ENCODE measurements at places on chromosomes 3 and 15.

- DNase-seq, result no peak
- H3K27me3 ChIP-seq, result no peaks in the 10 kb centered on the region
- H3K27ac ChIP-seq, result no peak overlapping the region
Observed at GRCh38 chr3:138774529-138775253, 60.0 kb downstream of the PIK3CB start.

DNA sequence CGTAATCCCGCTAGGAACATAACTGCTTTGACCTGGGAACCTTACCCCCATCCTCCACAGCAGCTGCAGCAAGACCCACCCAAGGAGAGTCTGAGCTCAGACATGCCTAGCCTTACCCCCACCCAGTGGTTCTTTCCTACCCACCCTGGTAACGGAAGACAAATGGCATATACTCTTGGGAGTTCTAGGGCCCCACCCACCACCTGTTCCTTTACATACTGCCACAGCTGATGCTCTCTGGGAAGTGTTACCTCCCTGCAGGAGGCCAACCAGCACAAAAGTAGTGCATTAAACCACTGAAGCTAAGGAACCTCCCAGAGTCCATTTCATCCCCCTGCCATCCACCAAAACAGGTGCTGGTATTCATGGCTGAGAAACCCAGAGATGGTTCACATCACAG lies 50.6 kb upstream of the AZI2 start:
- DNase-seq, result no peak
- no peaks in the 10 kb centered on the region for H3K27me3 ChIP-seq
- H3K4me1 ChIP-seq, result no peaks in the 10 kb centered on the region
- H3K4me3 ChIP-seq, result no peak overlapping the region
- no peak overlapping the region for H3K27ac ChIP-seq

GRCh38 chr3:185311991-185312390 lies 50.9 kb upstream of the MAP3K13 start:
- no peaks in the 10 kb centered on the region for H3K4me1 ChIP-seq
- DNase-seq, result no peak
- no peak overlapping the region for H3K4me3 ChIP-seq
- H3K36me3 ChIP-seq, result peaks cover 2% of the 10 kb centered on the region

DNA sequence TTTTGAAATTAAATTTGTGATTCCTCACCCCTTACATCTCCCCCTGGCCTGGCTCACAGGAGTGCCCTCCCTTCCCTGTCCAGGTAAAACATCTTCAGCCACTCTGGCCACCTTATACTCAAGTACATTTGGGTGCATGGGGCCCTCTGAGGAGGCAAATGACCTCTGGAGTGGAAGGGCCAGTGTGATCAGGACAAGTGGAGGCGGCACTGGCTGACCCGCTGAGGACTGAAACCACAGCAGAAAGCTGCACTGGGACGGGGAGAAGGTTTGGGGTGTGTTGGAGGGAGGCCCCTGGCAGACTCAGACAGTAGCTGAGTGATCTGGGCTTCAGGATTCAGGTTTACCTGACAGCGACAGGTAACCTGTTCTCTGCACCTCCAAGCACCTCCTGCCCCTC lies 24.2 kb downstream of the HES1 start:
- H3K4me3 ChIP-seq, result no peak overlapping the region
- peaks cover 7% of the 10 kb centered on the region for H3K36me3 ChIP-seq
- peaks cover 57% of the 10 kb centered on the region for H3K27me3 ChIP-seq
- no peak overlapping the region for H3K27ac ChIP-seq

DNA sequence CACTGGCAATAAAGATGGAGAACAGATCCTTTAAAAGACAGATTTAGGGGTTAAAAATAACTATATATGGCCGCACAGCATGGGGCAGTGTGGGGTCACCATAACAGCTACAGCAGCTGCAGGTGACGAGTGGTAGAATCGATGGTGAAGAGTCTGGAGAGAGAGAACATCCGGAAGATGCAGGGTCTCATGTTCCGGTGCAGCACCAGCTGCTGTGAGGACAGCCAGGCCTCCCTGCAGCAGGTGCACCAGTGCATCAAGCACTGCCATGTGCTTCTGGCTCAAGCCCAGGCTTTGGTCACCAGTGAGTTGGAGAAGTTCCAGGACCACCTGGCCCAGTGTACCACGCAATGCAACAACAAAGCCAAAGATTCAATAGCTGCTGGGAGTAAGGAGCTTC lies 93.7 kb upstream of the IMPG2 start:
- DNase-seq, result no peak
- peak overlapping the region; percentile 10 for H3K4me3 ChIP-seq
- H3K27ac ChIP-seq, result peak overlapping the region; percentile 47
- peaks cover 7% of the 10 kb centered on the region for H3K36me3 ChIP-seq
- no peaks in the 10 kb centered on the region for H3K27me3 ChIP-seq

GRCh38 chr3:8888301-8888915 lies 74.9 kb downstream of the RAD18 start:
- DNase-seq, result no peak
- H3K36me3 ChIP-seq, result peaks cover 18% of the 10 kb centered on the region
- H3K27me3 ChIP-seq, result no peaks in the 10 kb centered on the region
- H3K4me3 ChIP-seq, result no peak overlapping the region

DNA sequence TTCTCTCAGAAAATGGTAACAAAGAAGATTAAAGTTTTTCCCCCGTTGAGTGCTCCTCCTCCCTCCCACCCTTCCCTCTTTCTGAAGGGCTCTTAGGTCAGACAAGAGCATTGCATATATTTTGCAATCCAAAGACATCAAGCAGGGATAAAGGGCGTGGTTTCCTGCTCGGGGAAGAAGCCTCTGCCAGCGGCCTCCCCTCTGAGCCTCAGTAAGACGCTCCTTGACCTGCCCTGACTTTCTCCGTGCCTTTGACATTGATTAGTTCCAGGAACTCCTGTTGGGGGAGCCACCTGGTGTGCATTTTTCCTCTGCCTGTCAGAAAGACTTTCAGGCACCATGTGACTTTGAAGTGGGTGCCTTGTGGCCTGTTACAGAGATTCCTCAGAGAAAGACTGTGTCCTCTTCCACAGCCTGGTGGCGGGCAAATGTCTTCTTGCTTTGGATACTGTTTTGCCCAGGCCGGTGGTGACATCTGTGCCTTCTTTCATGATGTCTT lies 87.2 kb upstream of the TBL1XR1 start:
- no peak for DNase-seq
- no peak overlapping the region for H3K27ac ChIP-seq
- H3K4me1 ChIP-seq, result peaks cover 16% of the 10 kb centered on the region
- no peak overlapping the region for H3K4me3 ChIP-seq

DNA sequence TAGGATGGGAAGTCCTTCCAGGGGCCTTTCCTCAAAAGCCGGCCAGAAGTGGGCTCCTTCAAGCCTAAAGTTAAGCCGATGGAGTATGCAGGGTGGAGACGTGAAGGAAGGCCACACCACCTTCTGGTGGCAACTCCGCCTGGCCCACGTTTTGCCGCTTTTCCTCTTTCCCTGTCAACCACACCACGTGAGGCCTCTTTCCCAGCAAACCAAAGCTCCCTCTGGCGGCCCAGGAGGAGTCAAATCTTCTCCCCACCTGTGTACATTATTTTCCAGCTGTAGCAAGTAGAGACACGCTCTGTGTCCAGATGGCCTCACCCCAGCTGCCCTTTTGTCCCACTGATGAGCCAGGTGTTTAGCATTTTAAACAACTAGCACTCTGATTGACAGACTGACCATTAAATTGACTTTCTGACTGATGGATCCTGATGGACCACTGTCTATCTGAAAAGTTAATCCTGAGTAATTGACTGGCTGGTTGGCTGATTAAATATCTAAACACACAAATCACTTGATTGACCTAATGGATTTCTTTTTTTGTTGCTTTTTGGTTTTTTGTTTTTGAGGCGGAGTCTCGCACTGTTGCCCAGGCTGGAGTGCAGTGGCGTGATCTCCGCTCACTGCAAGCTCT lies 59.6 kb upstream of the ZBTB38 start:
- peaks cover 2% of the 10 kb centered on the region for H3K36me3 ChIP-seq
- H3K27ac ChIP-seq, result no peak overlapping the region
- no peak for DNase-seq

- H3K27ac ChIP-seq, result no peak overlapping the region
- H3K4me3 ChIP-seq, result no peak overlapping the region
Observed at GRCh38 chr3:125443923-125444322, 68.8 kb upstream of the ZNF148 start.

GRCh38 chr3:145355206-145355605 lies 805.8 kb downstream of the PLOD2 start:
- no peak overlapping the region for H3K4me3 ChIP-seq
- H3K36me3 ChIP-seq, result no peaks in the 10 kb centered on the region
- no peak overlapping the region for H3K27ac ChIP-seq

DNA sequence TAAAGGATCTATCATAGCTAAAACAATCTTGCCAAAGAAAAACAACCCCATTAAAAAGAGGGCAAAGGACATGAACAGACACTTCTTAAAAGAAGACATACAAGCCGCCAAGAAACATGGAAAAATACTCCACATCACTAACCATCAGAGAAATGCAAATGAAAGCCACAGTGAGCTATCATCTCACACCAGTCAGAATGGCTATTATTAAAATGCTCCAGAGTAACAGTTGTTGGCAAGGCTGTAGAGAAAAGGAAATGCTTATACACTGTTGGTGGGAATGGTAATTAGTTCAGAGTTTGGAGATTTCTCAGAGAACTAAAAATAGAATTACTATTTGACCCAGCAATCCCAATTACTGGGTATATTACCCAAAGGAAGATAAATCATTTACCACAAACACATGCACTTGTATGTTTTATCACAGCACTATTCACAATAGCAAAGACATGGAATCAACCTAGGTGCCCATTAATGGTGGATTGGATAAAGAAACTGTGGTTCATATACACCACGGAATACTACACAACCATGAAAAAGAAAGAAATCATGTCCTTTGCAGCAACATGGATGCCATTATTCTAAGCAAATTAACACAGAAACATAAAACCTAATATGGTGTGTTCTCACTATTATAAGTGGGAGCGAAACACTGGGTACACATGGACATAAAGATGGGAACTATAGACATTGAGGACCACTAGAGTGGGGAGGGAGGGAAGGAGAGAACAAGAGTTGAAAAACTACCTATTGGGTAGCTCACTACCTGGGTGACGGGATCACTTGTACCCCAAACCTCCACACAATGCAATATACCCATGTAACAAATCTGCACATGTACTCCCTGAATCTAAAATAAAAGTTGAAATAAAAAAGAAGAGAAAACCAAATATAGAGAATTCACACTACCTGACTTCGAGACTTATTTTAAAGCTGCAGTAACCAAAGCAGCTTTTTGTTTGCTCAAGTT lies 32.6 kb downstream of the ITGA11 start:
- peaks cover 2% of the 10 kb centered on the region for H3K36me3 ChIP-seq
- H3K27me3 ChIP-seq, result peaks cover 9% of the 10 kb centered on the region
- H3K27ac ChIP-seq, result no peak overlapping the region
- no peak for DNase-seq

DNA sequence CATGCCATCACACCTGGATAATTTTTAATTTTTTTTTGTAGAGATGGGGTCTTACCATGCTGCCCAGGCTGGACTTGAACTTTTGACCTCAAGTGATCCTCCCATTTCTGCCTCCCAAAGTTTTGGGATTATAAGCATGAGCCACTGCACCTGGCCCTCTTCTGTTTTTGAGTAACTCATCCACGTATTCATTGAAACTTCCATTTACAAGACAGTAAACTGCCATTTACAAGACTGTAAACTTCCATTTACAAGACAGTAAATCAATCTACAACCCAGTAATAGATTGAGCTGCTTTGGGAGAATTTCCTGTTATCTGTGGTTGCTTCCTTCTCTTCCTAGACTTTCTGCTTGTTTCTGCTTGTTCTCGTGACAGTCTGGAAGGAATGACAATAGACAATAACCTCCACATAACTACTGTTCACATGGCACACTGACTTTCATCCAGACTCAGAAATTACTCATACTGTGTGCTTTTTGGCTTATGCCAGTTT lies 114.7 kb upstream of the CCNL1 start:
- H3K36me3 ChIP-seq, result peaks cover 5% of the 10 kb centered on the region
- H3K4me3 ChIP-seq, result no peak overlapping the region
- H3K27ac ChIP-seq, result no peak overlapping the region
- H3K27me3 ChIP-seq, result no peaks in the 10 kb centered on the region
- no peaks in the 10 kb centered on the region for H3K4me1 ChIP-seq

- DNase-seq, result no peak
- no peak overlapping the region for H3K27ac ChIP-seq
- H3K27me3 ChIP-seq, result no peaks in the 10 kb centered on the region
- no peaks in the 10 kb centered on the region for H3K4me1 ChIP-seq
Observed at GRCh38 chr3:121976727-121977126, 45.3 kb downstream of the ILDR1 start.
